ENCODE measurements at places on chromosomes 4 and X.

DNA sequence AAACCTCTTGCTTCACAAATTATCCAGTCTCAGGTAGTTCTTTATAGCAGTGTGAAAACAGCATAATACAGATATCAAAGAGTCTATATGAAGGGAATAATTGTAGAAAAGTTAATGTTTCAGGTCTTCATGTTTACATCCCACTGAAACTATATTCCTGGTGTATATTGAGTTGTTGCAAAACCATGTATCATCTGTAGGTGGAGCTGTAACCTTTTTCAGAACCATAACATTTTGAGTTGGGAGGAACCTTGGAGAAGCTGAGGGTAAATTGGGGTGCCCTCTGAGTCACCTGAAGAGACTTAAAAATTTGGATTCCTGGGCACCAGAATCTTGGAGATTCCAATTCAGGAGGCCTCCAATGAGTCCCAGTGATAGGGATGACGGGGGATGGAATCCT, 51.9 kb upstream of the TAPT1 start:
- DNase-seq = no peak

- DNase-seq = no peak
These were observed 21.6 kb downstream of the PRIMPOL start for GRCh38 chr4:184671101-184671500.

- DNase-seq = no peak
These were observed 5.1 kb upstream of the DHX15 start for GRCh38 chr4:24589448-24589847.

GRCh38 chrX:46574774-46575381, 1.3 kb downstream of the CHST7 start:
- no peak for DNase-seq

DNA sequence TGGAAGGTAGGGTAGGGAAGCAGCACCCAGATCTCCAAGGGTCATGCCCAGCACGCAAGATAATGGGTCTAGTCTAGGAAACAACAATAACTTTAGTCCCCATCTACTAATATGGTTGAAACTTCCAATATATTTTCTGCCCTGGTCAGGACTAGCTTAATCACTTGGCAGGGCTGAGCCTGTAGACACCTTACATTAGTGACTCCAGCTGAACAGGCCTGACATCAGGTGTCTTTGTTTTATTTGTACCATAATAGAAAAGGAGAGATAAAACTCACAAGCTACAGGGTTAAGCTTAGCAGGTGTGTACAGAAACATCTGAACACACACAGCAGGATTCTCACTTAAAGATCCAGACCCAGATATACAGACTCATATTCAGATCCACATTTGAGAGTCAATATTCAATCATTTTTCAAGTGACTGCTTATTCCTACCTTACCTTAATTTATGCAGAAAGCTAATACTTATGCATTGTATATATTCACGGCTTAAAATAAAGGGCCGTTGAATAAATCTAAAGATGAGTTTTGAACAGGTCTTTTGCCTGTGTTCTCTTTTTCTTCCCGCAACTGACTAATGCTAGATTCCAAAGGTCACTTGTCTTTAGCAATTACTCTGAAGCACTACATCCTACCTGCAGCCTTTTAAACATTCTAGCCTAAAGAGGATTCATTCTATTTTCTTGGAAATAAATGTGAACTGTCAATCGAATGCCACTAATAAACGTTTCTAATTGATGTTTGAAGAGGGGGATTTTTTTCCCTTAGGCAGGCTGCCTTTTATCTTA, 745.3 kb downstream of the RPA4 start:
- DNase-seq = no peak

GRCh38 chr4:186013419-186014186, 55.4 kb upstream of the TLR3 start:
- no peak for DNase-seq

GRCh38 chr4:3685081-3685645, 81.0 kb upstream of the ADRA2C start:
- DNase-seq = no peak

DNA sequence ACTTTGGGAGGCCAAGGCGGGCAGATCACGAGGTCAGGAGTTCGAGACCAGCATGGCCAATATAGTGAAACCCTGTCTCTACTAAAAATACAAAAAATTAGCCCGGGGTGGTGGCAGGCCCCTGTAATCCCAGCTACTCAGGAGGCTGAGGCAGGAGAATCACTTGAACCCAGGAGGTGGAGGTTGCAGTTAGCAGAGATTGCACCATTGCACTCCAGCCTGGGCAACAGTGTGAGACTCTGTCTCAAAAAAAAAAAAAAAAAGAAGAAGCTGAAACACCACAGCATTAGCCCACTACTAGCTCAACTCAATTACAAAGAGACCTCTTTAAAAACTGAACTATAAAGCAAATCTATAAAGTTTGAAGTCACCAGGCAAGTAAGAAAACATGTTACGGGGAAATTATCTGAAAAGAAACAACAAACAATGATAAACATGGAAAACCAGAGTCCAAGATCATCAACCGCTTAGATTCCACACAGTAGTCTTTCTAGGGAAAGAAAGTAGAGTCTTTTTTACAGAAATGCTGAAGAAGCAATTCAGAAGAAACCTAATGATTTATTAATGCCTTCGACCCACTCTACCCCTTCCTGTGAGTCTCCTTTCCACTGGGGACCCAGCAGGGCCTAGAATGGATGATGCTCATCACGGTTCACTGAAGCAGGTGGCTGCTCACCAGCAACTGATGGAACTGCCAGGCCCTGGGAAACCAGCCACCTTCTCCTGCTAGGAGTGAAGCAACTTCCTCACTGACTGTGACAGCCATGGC, 6.6 kb downstream of the SAT1 start:
- DNase-seq = no peak

GRCh38 chrX:135416546-135416945, 5.2 kb upstream of the SMIM10L2A start:
- no peak for DNase-seq

GRCh38 chr4:101418055-101418454, 70.7 kb upstream of the PPP3CA start:
- DNase-seq = no peak

- peak; percentile 20 for DNase-seq
These were observed 216.6 kb downstream of the SHROOM3 start for GRCh38 chr4:76651616-76652015.

GRCh38 chr4:68569466-68570121, 6.5 kb downstream of the UGT2B17 start:
- DNase-seq = no peak

DNA sequence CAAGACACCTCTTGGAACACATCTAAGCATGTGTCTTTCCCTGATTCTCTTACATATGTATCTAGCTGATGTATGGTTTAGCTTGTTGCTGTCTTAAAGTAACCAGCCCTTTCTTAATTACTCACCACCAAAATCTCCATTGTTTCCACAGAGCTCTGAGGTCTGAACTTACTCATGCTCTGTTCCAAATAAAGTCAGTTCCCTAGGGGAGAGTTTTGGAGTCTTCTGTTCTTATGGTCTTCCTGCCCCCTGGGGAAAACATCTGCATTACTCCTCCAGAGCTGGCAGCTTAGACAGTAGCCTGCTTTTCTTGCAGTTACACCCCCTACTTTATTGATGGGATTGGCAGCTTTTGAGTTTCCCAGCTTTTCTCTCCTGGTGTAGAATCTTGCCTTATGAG, 125.8 kb downstream of the EDA start:
- DNase-seq = no peak

- DNase-seq = no peak
These were observed 84.5 kb downstream of the AREG start for GRCh38 chr4:74529284-74530041.
